Activated naive CD8-positive, alpha-beta T cell treated with anti-CD3 and anti-CD28 coated beads, Interleukin-2, amount 50 U/mL, for 24 hours (primary cell): ENCODE measurements at places on chromosomes 12 and 14.

DNA sequence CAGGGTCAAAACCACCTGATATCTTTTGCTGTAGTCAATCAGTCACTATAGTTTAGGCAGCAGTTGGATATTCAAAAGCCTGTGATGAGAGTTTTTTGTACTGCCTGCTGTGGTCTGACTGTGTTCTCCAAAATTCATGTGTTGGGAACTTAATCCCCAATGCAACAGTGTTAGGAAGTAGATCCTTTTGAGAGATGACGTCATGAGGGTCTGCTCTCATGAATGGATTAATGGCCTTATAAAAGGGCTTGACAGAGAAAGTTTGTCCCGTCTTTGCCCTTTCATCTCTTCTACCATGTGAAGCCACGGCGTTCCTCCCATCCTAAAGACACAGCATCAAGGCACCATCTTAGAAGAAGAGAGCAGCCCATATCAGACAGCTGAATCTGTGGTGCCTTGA lies 50.8 kb upstream of the PDE3A start:
- no peak overlapping the region for H3K27ac ChIP-seq
- no peaks in the 10 kb centered on the region for H3K36me3 ChIP-seq
- no peaks in the 10 kb centered on the region for H3K27me3 ChIP-seq
- DNase-seq, result no peak
- no peaks in the 10 kb centered on the region for H3K4me1 ChIP-seq

GRCh38 chr12:34335819-34336262 lies 313.5 kb downstream of the ALG10 start:
- no peak for DNase-seq
- H3K4me3 ChIP-seq, result no peak overlapping the region
- H3K27ac ChIP-seq, result no peak overlapping the region
- H3K27me3 ChIP-seq, result no peaks in the 10 kb centered on the region

- H3K4me3 ChIP-seq, result no peak overlapping the region
- no peaks in the 10 kb centered on the region for H3K36me3 ChIP-seq
- DNase-seq, result no peak
- peaks cover 13% of the 10 kb centered on the region for H3K27me3 ChIP-seq
- H3K27ac ChIP-seq, result no peak overlapping the region
- H3K4me1 ChIP-seq, result peaks cover 6% of the 10 kb centered on the region
These were observed 25.6 kb upstream of the FGF6 start for GRCh38 chr12:4471256-4471655.

- H3K4me3 ChIP-seq, result no peak overlapping the region
- H3K4me1 ChIP-seq, result peaks cover 6% of the 10 kb centered on the region
- H3K36me3 ChIP-seq, result no peaks in the 10 kb centered on the region
These were observed 11.9 kb downstream of the MSI1 start for GRCh38 chr12:120357104-120357503.

- H3K27me3 ChIP-seq, result peaks cover 11% of the 10 kb centered on the region
- peaks cover 4% of the 10 kb centered on the region for H3K4me1 ChIP-seq
- no peaks in the 10 kb centered on the region for H3K36me3 ChIP-seq
- DNase-seq, result no peak
- H3K4me3 ChIP-seq, result no peak overlapping the region
These were observed 37.8 kb upstream of the TUNAR start for GRCh38 chr14:95838862-95839261.

DNA sequence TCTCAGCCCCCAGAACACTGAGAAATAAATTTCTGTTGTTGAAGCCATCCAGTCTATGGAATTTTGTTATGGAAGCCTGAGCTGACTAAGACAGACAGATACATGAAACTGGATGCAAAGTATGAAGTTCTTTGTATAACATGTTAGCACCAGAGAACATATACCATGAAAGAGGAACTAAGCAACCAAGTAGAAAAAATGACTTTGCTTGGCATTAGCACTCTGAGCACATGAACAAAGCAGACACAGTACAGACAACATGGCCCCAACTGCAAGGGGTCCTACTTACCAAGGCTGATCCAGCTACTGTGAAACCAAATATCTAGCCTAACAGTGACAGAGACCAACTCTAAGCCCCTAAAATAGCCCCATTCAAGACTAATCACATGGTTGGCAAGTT lies 13.8 kb downstream of the EXOC5 start:
- H3K4me3 ChIP-seq, result no peak overlapping the region
- no peaks in the 10 kb centered on the region for H3K27me3 ChIP-seq
- peaks cover 24% of the 10 kb centered on the region for H3K4me1 ChIP-seq
